ENCODE measurements at places on chromosomes 2 and 18.

DNA sequence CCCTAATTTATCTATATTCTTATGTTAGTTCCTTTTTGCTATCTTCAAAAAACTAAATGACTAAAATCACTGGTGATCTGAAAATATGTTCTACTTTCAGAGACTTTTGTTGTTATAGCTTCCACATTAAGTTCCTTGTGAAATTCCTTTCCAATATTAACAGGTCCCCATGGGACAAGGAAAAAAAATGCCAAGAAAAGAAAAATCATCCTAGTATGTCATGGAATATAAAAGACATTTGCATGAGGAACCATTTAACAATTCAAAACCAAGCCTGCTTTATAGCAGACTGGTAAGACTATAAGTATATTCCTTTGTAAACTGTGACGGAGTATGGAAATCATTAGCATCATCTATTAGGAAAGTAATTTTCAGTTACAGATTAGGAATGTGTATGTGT lies 48.1 kb downstream of the COBLL1 start:
- no peak for DNase-seq

DNA sequence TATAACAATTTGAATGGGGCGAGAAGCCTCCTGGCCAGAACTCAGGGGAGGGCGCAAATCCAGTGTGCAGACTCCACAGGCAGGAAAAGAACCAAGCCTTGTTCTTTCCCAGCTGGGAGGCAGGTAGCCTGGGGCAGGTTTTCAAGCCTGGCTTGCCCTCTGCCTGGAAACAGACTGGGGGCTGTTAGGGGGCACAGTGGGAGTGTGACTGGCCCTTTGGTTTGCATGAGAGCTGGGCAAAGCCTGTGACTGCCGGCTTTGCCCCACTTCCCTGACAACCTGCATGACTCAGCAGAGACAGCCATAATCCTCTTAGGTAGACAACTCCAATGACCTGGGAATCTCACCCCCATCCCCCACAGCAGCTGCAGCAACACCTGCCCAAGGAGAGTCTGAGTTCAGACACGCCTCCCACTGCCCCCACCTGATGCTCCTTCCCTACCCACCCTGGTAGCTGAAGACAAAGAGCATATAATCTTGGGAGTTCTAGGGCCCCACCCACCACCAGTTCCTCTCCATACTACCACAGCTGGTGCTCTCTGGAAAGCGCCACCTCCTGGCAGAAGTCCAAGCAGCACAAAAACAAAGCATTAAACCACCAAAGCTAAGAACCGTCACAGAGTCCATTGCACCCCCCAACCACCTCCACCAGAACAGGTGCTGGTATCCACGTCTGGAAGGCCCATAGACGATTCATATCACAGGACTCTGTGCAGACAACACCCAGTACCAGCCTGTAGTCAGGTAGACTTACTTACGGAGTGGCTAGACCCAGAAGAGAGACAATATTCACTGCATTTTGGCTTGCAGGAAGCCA lies 402.5 kb downstream of the STK39 start:
- DNase-seq: no peak

DNA sequence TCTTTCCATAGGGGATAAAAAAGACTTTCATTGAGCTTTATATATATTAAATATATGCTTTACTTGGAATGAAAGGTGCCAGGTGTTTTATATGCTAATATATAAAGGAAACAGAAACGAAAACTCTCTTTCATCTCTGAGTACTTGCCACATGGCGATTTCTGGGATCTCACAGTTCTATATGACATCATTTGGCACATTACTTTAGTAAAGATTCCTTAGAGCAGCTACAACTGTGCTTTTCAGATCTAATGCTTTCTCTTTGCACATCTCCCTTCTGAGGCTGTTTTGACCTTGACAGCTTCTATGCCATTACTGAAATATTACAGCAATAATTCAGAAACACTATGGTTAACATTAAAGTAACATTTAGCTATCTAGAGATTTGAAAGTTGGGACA lies 1082.9 kb upstream of the CDH2 start:
- no peak for DNase-seq

- no peak for DNase-seq
These were observed 1.2 kb downstream of the BABAM2 start for GRCh38 chr2:27891673-27892105.

GRCh38 chr18:23539911-23540525 lies 36.7 kb downstream of the RMC1 start:
- DNase-seq: no peak

GRCh38 chr2:160007111-160007510 lies 55.3 kb downstream of the PLA2R1 start:
- no peak for DNase-seq

- DNase-seq: no peak
These were observed 4.1 kb downstream of the SPATS2L start for GRCh38 chr2:200310545-200310971.

DNA sequence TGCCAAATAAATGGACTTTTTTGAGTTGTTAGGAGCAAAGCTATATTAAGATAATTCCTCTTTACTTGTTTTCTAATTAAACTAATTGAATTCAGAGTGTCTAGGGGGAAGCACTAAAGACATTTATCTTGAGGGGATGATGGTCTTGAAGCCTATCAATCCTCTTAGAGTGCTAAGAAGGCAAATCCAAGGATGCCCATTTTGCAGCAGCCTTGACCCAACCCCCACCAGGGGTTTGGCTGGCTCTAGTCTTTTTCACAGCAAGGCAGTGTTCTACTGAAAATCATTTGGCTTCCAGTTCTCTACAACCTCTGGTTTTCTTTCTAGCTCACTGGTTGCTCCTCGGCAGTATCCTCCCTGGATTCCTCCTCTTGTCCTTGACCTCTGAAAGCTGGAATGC lies 6.5 kb upstream of the RAX start:
- no peak for DNase-seq

DNA sequence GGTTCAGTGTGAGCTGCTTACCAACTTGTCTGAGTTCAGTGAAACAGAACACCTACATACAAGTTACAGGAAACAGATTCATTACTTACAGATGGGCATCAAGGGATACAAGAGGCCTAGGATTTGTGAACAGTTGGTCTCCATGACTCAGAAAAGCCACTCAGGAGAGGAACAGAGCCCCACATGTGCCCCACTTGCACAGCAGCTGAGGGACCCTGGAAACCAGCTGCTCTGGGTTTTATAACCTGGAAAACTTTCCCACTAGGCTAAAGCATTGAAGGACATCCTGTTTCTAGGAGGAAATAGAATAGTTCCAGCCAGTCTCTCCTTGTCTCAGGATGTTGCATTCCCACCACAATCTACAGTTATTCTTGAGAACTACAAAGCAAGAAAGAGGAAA lies 530.0 kb downstream of the ZNF804A start:
- no peak for DNase-seq

DNA sequence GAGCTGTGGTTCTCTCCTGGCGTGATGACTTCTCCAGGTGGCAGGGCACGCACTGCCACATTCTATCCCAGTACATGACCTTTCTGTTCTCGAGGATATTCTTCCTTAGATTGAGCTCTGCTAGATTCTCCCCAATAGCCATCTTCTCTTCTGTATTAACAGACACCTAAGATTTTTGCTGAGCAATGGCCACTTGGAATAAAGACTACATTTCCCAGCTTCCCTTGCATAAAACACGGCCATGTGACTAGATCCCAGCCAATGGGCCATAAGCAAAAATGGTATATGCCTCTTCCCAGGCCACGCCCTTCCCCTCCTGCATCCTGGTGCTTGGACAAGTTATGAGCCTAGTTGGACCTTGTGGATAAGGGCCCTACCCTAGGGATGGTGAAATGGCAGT lies 82.1 kb downstream of the EIF2AK3 start:
- no peak for DNase-seq

- DNase-seq: no peak
These were observed 121.1 kb upstream of the BCL2L11 start for GRCh38 chr2:110999626-111000025.

GRCh38 chr2:99762714-99763113 lies 272.9 kb upstream of the REV1 start:
- no peak for DNase-seq

DNA sequence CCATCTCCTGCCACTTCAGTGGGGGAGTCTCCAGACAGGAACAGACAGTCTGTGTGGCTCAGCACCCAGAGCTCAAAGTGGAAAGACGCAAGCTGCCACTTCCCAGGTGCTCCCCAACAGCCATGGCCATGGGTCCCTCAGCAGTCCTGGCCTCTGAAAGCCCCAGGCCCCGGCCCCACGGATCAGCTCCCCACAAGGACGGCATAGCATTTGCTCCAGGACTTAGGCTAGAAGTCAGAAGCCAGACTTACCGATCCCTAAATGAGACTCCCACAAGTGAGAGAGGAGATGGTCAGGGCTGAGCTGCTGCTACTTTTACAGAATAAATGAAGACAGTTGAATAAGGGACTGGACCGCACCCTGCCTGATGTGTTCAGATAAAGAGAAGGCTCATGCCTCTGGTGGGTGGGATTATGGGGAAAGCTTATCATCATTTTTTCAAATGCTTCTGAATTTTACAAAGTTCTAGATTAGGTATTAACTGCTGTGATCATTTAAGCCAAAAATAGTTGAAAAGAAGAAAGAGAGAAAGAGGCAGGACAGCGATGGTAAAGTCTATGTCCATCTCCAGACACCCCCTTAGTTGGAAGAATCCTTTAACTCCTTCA lies 50.5 kb downstream of the ADD2 start:
- no peak for DNase-seq

DNA sequence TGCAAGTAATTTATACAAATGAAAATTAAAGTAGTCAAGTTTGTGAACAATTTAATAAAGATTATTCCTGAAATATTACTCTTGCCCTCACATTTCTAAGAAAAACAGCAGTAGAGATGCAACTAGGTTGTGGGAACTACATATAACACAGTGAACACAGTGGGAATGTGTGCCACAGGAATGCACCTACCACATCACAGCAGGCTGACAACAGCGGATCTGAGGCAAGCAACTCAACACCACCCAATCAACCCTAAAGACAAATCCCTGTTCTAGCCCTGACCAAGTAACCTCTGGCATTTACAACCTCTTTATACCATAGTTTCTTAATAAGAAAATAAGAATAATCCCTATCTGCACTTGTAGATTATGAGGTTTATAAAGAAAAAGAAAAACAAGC lies 23.4 kb downstream of the MBOAT2 start:
- no peak for DNase-seq

DNA sequence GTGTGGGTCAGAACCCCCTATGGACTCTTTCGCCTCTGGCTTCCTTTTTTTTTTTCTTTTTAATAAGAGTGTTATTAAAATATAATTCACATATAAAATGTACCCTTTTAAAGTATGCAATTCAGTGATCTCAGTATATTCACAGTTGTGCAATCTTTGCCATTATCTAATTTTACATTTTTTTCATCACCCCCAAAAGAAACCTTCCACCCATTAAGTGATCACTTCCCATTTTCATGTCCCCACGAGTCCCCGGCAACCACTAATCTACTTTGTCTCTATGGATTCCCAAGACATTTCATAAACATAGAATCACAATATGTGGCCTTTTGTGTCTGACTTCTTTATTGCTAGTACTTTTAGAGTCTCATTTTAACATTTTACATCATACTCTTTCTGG lies 38.7 kb upstream of the ANXA4 start:
- DNase-seq: no peak

- DNase-seq: no peak
These were observed 18.9 kb downstream of the AOX1 start for GRCh38 chr2:200604571-200605255.

- DNase-seq: no peak
These were observed 81.6 kb downstream of the FBXO15 start for GRCh38 chr18:74066018-74066417.

DNA sequence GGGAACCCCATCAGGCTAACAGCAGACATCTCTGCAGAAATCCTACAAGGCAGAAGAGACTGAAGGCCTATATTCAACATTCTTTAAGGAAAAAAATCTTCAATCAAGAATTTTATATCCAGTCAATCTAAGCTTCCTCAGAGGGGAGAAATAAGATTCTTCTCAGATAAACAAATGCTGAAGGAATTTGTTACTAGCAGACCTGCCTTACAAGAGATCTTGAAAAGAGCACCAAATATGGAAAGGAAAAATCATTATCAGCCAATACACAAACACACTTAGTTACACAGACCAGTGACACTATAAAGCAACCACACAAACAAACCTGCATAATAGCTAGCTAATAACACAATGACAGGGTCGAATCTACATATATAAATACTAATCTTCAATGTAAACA lies 96.5 kb downstream of the SUCLG1 start:
- DNase-seq: no peak

- no peak for DNase-seq
These were observed 323.0 kb downstream of the MTX2 start for GRCh38 chr2:176592216-176592615.

DNA sequence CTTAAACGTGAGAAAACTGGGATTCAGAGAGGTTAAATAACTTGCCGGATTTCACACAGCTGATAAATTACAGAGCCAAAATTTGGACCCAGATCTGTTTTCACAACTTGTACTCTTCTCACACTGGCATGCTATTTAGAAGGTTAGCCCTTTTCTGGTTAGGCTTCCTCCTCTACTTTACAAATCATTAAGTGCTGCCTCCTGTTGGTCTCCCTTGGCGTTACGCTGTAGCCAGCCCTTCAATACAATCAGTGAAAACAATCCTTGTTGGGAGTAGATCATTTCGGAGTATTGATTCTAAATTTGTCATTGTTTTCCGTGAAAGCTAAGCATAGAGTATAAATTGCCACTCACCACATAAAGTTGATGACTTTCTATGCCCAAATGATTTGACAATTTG lies 153.5 kb downstream of the ARHGAP15 start:
- no peak for DNase-seq

GRCh38 chr2:8882094-8882493 lies 44.7 kb upstream of the KIDINS220 start:
- DNase-seq: peak; percentile 25

GRCh38 chr18:76488190-76488589 lies 6.9 kb downstream of the ZNF516 start:
- no peak for DNase-seq
